Lower leg skin (tissue), 4 donors: ENCODE measurements at places on chromosomes 7 and 10.

DNA sequence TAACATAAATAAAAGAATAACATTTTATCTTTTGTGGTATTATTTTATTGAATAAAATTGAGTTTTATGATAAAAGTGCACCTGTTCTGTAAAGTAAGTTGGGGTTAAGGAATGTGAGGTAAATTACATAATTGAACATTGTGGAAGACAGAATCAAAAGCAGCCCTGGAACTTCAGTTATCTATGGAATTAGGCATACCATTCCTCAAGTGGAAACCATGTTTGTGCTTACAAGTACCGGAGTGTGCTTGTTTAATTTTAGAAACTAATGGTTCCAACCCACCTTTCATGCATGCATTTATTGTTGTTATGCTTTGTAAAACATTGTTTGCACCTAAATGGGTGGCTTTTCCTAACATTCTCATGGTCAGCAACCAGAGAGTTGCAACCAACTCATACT is 28.0 kb downstream of the RBM17 start:
- no peak for DNase-seq

- no peak for DNase-seq
Observed at GRCh38 chr7:20624666-20625385, 9.4 kb downstream of the ABCB5 start.

DNA sequence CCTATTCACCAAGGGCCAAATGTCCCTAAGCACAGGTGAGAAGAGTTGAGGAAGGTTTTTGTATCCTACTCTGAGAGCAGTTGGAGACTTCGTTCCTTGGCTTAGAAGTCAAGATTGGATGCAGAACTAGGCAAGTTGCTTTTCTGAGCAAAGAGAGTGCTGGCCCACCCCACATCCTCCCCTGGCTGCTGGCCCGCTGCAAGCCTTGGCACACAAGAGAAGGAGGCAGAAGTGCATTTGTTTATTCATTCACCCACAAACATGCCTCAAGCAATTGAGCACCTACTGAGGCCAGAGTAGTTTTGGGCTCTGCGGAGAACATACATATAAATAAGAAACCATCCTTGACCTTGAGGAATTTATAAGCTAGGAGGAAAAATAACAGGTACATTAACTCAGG is 318.9 kb downstream of the KCNMA1 start:
- DNase-seq, result no peak

GRCh38 chr7:31054608-31055278 is 2.6 kb downstream of the ADCYAP1R1 start:
- DNase-seq, result no peak

DNA sequence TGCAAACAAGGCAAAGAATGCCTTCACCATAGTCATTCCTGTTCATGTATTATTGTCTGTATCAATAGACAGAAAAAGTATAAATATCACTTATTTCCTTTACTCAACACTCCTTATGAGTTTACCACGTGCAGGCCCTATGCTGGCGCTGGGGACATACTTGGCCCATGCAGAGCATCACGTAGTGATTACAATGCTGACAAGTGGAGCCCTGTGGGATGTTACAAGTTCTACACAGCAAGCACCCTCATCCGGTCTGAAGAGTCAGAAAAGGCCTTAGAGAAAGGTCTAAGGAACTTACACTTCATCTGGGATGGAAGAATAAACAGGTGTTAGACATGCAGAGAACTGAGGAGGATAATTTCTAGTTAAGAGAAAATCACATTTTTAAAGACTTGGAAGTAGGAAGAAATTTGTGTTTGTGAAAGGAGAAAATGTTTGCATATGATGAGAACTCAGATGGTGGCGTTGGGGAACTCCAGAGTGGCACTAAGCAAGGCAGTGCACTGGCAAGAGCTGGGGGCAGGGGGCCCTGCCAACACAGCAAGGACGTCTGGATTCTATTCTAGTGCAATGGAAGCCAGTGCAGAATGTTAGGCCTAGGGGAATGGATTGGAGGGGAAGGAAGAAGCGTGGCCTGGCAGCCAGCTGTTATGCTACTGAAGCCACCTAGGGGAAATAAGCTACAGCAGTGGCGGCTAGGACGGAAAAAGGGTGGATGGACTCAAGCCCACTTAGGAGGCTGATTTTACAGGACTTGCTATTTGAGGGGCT is 116.2 kb downstream of the ELMO1 start:
- DNase-seq, result no peak

DNA sequence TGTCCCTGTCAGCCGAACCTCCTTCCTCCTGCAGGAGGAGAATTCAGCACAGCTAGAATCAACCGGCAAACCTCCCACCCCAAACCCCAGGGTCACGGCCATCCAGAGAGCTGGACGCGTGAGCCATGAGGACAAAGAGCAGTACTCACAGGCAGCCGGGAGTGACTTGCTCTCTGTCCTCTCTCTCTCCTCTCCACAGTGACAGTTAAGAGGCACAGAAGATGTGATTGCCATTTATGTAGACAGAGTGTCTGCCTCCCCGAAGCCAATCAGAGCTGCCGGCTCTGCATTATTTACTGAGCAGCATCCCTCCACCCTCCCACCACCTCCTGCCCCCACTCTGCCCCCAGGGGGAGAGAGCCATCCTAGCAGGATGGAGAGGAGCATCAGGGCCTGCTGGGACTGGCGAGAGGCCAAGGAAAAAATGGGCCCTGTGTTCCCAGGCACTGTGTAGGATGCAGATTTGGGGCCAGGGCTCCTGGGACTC is 4.3 kb downstream of the DDC start:
- DNase-seq, result no peak

DNA sequence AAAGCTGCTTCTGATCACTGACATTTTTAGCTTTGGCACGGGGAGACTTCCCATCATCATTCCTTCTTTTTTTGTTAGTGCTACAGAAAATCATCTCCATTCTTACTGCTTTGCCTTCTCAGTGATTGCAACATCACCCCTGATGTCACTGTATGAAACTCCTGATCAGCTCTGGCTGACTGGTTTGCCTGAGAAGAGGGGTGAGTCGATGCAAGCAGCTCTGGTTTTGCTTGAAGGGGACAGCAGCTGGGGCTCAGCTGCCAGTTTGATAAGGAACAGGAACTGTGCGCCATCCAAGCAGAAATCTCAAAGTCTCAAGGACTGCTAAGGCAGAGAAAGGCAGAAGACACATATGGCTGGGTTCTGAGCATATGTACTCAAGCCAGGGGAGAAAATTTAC is 808.5 kb upstream of the CELF2 start:
- peak; percentile 38 for DNase-seq

DNA sequence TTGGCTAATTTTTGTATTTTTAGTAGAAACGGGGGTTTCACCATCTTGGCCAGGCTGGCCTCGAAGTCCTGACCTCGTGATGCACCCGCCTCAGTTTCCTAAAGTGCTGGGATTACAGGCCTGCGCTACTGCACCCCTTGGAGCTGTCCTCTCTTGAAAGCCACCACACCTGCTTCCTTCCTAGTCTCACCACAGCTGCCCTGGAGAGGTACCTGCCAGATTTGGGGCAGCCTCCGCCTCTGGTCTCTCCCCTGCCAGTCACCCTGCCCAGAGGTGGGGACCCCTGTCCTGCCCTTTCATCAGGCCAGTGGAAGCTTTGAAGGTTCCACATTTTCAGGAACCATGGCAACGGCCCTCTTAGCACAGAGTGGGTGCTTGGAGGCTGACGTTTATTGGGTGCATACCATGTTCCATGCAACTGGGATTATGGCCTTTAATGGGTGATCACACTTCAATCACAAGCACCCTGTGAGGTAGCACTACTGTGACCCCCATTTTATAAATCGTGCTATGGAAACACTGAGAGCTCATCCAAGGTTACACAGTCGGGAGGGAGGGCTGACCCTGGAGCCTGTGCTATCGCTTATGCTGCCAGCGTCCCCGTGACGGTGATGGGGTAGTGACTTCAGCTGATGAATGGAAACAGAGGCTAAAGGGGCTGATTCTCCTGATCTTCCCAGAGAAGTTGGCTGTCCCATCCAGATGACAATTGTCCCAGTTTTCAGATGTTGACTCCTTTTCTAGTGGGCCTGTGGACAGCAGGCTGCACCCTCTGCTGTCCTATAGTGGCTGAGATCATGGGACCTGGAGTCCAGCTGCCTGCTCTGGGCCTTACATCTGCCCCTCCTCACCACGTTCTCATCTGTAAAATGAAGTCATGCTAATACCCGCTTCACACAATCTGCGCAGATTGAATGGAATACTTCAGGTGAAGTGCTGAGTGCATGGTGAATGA is 11.5 kb upstream of the FGFR2 start:
- DNase-seq, result no peak

DNA sequence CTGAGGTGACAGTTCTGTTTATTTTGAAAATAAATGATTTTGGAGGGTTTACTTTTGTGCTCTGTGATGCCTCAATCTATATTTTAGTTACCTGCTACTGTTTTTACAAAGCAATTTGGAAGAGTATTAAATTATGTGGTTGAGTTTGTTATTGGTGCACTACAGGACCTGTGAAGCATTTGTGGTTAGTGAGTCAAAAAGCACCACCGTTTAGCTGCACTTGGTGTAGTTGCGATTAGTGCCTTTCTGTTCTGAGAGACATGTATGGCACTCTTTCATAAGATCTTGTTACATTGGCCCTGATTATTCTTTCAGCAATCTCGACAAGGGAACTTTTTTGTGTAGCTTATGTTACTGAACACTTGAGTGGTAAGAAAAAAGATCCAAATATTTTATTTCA is 132.2 kb downstream of the BBS9 start:
- DNase-seq, result no peak

- DNase-seq, result no peak
Observed at GRCh38 chr10:32409741-32410140, 36.2 kb upstream of the CCDC7 start.

DNA sequence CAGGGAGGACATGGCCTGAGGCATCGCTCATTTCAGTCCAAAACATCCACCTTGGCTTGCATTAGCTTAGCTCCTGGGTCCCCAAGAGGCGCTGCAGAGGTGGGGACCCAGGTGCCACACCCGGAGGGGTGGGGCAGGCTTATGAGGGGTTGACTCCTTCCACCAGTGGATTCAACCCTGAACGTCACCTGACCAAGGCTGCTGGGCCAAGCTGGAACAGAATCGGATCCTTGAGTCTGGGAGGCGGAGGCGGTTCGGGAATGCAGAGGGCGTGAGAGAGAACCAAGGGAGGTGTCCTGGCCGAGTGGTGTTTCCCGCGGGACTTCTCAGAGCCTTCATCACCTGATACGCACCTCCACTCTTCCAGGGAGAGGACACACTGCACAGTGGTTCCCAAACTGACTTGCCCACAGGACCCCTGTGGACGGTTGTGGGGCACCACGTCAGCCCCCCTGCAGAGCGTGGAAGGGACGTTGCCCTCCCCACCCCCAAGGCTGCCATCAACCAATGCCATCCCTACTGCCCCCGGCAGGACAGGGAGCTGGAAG is 4.5 kb upstream of the MICALL2 start:
- DNase-seq, result no peak

GRCh38 chr10:128880159-128880725 is 586.8 kb upstream of the MGMT start:
- DNase-seq, result peak; percentile 48

DNA sequence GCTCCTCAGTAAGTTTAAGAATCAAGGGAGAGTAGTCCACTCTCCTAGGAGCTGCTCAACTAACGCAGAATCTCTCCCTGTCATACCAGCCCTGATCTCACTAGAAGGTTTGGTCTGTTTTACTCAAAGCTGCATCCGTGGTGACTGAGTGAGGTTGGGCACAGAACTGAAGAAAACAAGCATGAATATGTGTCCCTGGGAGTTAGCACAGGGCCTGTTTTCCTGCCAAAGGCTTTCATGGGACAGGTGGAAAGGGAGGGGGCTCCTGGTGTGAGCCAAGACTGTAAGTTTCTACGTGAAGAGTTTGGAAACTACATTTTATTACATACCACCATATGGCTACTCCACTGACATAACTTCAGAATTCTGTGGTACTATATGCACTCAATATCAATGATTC is 705.9 kb downstream of the MAGI2 start:
- DNase-seq, result no peak

DNA sequence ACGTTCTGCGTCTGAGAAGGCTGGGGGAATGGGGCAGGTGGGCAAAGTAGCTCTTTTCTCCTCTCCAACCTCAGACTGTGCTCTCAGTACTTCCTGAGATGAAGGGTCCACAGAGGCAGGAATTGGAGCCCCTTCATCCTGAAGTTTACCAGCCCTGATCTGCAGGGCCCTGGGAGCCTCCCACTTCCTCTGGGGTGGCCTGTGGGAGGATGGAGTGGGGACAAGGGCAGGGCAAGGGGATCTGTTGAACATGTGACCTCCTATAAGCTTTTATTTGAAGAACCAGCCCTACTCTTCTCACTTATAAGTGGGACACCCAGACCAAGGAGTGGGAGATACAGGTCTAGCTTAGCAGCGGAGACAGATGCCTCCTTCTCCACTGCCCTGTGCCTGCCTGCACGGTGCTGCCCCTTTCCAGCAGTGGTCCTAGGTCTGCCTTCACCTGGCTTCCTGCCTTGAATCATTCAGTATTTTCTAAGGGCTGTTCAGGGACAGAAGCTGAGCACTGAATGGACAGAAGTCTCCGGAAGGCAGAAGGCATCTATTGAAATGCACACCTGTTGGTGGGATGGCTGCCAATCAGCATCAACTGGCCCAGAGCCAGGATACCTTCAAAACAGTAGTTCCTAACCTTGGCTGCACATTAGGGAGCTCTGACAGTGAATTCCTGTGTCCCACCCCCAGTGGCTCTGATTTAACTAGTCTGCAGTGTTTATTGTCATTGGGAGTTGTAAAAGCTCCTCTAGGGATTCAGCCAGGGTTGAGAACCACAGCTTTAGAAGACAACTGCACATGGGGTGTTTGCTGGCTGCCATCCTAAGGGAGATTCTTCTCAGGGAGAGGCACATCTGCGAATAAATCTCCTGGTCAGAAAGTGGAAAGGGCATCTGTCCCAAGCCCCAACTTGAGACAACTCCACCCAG is 2.7 kb upstream of the ARHGAP22 start:
- DNase-seq, result no peak

- DNase-seq, result no peak
Observed at GRCh38 chr10:124447751-124448466, 1.9 kb downstream of the NKX1-2 start.

DNA sequence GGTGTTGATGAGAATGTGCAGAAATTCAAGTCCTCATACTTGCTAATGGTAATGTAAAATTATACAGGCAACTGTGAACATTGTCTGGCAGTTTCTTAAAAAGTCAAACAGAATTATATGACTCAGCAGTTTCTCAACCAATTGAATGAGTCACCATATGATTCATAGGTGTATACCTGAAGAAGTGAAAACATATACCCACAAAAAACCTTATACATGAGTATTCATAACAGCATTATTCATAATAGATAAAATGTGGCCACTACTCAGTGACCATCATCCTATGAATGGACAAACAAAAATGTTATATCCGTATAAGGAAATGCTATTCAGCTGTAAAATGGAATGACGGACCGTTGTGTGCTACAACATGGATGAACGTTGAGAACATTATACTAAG is 253.5 kb downstream of the MALRD1 start:
- DNase-seq, result no peak
